ENCODE measurements at places on chromosomes 2 and 18.

DNA sequence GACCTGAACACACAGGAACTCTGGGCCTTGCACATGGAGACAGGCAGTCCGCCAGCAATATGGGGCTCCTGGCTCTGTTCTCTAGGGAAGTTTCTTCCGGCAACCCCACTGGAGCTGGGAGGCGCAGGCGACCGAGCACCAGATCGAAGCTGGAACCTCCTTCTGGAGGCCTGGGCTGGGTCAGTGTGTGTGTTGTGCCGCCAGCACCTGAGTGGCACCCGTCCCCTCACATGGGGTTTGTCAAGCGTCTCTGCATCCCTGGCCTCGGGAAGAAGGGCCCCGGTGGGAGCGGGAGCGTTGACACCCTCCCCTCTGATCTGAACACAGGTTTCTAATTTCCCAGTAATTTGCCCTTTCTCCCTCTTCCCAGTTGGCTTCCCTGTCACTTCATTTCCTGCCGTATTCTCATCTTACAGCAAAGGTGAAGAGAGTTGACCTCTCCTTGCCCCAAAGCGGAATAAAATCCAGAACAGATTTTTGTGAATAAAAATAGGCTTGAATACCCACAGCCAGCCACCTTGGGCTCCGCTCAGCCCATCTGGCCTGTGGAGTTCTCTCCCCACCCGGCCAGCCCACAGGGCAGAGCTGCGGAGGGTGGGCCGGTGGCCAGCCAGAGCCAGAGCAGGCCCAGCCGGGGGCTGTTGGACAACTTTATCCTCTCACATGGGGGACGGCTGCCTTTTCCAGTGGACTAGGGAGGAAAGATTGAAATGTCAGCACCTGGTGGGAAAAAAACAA is 85.9 kb downstream of the APOB start:
- DNase-seq, result no peak

- no peak for DNase-seq
Measured at GRCh38 chr2:107932488-107932887, 53.8 kb upstream of the SLC5A7 start.

GRCh38 chr18:48939205-48940097 is 11.3 kb downstream of the SMAD7 start:
- peak; percentile 47 for DNase-seq

DNA sequence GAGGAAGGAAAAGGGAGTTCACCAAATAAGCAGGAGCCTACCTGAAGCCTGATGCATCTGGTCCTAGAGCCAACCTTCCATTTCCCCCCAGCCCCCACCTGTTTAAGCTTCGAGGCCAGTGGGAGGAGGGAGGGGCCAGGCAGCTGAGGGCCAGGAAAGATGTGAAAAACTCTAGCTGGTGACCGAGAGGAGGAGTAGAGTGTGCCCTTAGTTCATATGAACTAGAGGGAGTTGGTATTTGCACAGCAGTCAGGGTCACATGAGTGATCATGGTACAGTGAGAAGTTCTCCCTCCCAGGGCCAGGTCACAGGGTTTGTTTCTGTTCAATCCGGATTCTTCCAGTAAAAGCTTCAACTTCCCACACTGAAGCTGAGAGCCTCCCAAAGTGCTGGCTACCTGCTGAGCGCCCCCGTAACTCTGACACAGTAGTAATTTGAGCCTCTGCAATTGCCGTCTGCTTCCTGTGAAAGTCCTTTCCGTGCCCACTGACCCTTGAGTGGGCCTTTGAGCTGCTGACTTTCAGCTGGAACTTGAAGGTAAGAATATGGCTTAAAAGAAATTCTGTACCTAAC is at the start of gene SULT1C2:
Gene SULT1C2, plus strand, starts transcription at position 362 of the 573 bp plus-strand sequence. CDS start 4,773 bp downstream, outside the sequence.
- DNase-seq, result no peak

- DNase-seq, result no peak
Measured at GRCh38 chr2:120442923-120443571, 97.1 kb downstream of the INHBB start.

DNA sequence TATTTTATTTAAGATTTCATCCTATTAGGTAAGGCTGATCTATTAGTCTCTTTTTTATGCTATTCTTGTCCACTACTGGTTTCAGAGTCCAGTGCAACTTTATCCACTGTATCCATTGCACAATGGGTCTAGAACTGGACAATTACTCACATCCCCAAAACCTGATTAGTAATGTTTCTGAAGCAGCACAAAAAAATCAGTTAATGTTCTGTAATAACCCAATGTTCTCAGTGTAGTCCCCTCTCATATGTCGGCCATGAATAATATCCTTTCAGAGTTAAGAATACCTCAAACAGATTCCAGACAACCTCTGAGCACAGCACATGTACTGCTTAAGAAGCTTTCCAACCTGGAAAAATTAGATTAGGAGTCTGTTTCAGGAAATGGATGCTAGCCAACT is 29.7 kb downstream of the MGAT4A start:
- DNase-seq, result no peak

- peak; percentile 54 for DNase-seq
Measured at GRCh38 chr18:45291621-45292615, 323.4 kb upstream of the SLC14A2 start.

DNA sequence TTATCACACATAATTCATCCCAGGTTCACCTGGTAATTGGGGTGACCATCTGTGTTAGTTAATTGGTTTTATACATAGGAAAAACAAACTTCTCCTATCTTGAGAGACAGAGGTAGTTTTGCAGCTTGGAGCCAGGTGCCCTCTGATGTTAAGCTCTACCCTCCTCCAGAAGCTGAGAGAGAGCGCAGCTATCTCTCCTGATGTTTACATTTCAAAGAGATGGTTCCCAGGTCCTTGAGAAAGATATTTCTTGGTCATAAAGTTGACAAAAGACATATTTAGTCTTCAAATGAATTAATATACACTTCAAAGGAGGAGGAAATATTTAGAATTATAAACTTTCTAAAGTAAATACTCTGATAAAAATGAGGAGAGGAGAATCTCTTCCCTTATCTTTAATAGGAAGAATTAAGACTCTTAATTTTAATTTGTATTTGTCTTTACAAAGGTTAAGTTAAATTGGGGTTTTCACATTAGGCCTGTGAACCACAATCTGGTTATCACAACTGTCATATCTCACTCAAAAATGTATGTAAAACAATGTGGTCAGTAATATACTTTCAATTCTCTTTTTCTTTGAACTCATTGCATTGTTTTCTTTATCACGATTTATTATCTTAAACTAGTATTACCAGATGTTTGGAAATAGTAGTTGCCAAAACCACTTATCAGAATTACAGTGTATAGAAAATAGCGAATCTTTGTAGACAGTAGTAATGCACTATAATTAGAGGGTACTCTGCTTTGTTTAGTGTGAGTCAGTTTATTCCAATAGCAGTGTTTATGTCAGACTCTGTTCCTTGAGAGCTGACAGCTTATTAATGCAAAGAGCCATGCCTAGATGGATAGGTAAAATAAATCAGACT is 26.8 kb downstream of the SERPINB4 start:
- no peak for DNase-seq

DNA sequence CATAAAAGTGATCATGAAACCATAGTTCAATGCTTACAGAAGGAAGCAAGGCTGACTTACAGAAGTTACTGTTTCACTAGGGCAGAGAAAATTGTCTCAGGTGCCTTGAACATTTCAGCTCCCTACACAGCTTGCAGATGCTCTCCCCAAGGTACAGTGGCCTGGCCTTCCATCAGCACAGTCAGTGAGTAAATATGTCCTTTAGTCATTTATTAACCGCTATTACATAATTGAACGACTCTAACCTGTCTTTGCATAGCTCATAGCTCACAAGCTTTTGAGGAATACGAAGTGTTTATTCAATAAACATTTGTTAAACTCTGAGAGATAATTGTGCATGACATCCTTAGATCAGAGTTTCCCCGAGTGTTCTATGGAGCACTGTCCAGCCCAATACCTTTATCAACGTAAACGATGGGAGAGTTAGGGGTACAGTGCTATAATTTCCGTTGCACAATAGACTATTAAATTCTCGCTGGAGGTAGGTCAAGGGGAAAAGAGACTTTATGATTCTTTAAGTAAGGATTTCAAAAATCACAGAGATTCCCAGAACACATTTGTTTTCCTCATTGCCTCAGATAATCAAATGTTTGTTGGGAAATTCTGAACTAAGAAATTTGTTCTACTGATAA is 677.8 kb downstream of the TSN start:
- no peak for DNase-seq

DNA sequence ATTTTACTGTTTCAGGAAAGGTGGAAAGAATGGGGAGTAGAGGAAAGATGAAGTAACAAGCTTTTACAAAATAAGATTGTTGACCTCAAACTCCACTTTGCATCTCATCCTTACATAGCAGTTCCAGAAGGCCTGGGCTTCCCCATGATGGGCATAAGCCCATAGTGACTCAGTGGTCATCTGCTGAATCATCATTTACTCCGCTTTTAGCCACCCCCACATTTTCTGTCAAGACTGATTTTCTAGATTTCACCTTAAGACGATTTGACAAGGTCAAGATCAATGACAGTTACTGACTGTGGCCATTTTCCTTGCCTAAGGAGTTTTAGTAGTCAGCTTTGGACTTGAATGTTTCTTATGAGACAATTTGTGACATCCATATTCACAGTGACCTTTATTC is 49.4 kb downstream of the PLEKHM3 start:
- DNase-seq, result no peak

GRCh38 chr18:61127714-61128467 is 205.3 kb upstream of the CDH20 start:
- no peak for DNase-seq

- peak; percentile 44 for DNase-seq
Measured at GRCh38 chr2:71597756-71598155, 144.4 kb downstream of the DYSF start.

- DNase-seq, result no peak
Measured at GRCh38 chr2:37897511-37897910, 27.6 kb upstream of the RMDN2 start.

DNA sequence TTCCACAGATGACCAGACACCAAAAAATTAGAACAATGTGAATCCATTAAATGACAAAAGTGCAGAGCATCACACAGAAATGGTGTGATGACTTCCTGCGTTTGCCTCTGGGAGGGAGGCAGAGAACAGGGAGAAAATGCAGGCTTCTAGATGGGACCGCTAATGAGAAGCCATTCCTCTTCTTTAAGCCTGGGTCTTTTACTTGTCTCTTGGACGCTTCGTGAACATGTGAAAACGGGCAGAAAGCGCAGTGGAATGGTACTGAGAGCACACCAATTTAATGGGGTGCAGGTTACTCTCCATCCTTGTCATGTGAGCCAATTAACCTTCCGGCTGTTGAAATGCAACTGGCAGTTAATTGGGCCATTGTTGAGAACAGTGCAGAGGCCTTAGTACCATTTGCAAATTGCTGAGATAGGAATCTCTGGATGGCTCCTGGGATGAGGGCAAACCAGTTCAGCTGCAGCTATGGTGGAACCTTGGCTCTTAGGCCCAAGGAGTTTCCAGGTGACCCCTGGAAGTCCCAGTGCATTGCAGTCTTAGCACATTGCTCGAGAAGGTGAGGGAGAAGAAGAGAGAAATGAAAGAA is 210.4 kb upstream of the CXCR4 start:
- DNase-seq, result no peak

Data from AG10803 (cell line).